ENCODE measurements at places on chromosomes 1 and 21.

DNA sequence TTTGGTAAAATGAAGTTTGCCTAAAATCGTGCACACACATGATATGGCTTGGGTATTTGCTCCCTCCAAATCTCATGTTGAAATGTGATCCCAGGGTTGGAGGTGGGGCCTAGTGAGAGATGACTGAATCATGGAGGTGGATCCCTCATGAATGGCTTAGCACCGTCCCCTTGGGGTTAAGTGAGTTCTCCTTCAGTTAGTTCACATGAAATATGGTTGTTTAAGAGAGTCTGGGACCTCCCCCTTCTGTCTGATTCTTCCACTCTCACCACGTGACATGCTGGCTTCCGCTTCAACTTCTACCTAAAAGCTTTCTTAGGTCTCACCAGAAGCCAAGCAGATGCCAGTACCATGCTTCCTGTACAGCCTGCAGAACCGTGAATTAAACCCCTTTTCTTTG lies 58.4 kb downstream of the SIPA1L2 start:
- no peak for DNase-seq

DNA sequence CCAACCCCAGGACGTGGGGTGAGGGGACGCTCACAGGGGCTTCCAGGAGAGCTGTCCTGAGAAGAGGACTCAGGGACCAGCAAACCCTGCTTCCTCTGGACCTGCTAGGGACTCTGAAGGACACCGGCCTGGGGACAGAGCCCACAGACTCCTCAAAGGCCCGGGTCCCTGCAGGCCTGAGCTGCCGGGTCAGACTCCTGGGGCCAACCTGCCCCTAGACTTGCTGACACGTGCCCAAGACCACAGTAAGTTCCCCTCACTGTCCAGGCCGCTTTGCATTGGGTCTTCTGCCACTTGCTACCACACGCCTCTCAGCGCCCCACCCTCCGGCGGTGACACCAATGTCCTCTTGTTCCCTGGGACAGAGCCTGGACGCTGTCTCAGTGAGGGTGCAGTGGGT lies 106.6 kb upstream of the IFFO2 start:
- DNase-seq, result no peak

DNA sequence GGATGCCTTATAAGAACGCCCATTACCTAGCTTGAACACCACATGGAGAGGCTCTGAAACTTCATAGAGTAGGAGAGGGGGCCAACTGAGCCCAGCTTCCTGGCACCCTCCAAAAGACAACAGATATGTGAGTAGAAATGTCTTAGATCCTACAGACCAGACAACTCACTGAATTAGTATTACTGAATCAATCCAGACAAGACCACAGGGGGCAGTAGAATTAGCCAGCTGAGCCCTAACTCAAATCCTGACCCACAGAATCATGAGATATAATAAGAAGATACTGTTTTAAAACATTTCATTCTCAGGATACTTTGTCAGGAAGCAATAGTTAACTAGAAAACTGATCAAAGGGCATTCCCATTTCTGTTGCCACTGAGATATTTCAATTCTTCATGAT lies 45.8 kb upstream of the C1orf21 start:
- no peak for DNase-seq

GRCh38 chr1:117932576-117932975 lies 3.0 kb downstream of the WDR3 start:
- no peak for DNase-seq

- no peak for DNase-seq
Observed at GRCh38 chr1:242212401-242212800, 213.5 kb upstream of the MAP1LC3C start.

GRCh38 chr1:201385299-201385891 lies 7.9 kb upstream of the TNNT2 start:
- DNase-seq, result peak; percentile 57

- DNase-seq, result no peak
Observed at GRCh38 chr1:7187112-7187493, 401.8 kb downstream of the CAMTA1 start.

GRCh38 chr1:9689971-9690381 lies 38.4 kb downstream of the PIK3CD start:
- peak; percentile 47 for DNase-seq

DNA sequence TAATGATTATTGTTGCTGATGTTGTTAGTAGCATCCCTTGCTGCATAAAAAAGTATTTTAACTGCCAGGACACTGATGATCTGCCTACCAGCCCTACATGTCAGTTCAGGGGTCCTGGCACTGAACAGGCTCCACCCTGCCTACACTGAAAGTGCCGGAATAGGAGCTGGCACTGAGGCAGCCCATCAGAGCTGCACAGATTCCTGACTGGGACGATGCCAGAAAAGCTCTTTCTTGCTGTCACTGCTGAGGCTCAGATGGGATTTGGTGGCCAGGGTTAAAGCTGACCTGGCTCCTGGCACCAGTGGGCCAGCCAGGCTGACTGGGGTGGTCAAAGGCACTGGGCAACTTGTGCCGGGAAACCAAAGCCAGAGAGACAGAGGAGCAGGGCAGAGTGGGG lies 6.2 kb upstream of the DISP3 start:
- DNase-seq, result no peak

DNA sequence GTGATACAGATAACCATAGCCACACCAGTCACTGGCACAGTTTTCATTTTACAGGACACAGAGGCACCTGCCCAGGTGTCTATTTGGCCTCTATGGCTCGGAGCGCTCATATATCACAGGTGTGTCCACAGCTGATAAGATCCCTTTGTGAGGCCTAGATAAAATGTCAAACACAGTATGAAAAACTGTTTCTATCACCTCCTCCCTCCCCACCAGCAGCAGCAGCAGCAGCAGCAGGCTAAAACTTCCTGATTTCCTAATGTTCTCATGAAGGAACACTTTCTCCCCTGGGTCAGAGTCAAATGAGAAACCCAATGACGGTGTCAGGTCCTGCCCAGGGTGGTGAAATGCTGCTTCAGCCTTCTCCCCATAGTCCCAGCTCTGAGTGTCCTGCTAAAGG lies 24.4 kb downstream of the ELAPOR1 start:
- no peak for DNase-seq

DNA sequence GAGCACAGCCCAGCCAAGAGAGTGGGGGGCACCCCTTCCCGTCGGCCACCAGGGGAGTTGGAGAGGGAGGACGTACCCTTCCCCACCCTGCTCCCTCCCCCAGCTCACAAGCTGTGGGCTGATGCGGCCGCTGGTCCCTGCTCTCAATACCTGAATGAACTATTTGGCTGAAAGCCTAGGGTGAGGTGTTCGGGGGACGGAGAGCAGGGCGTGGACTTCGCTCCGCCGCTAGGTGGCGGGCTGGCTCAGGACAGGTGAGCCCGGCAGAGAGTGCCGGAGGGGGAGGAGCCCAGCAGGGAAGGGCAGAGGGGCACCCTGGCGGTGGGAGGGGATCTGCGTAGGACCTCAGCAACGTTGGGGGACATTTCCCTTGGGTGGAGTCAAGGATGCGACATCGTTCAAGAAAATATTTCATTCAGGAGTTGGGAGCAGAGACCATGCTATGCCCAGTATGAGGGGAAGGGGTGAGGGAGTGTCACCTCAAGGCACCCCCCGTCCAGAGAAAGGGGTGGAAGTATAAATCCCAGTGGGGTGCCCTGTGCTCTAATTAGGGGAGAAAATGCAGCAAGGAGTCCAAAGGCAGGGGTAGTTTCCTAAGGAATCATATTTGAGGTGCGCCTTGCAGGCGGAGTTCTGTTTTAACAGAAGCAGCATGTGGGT lies 12.0 kb upstream of the RHBG start:
- DNase-seq, result peak; percentile 76

DNA sequence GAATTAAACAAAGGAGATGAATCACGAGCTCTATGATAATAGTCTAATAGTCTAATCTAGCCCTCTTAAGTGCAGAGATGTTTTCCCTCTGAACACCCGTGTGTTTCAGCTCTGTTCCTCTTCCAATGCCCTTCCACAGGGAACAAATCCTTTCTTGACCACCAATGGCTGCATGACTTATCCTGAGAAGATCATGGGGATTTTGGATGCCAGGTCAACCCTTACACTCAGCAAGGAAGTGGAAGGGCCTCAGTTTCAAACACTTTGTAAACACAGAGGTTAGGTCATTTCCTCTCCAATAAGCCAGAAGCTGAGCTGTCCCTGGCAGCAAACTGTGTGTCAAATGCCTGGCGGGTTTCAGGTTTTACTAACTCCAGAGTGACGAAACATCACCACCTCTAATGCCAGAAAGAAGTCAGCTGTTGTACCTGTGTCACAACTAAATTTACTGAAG lies 200.0 kb downstream of the GABPA start:
- DNase-seq, result no peak
